ENCODE measurements at places on chromosomes 6 and 20.

GRCh38 chr6:111427341-111428116 lies 55.5 kb downstream of the REV3L start:
- DNase-seq, result peak; percentile 33

GRCh38 chr6:148578489-148578814 lies 168.4 kb upstream of the UST start:
- DNase-seq, result no peak

DNA sequence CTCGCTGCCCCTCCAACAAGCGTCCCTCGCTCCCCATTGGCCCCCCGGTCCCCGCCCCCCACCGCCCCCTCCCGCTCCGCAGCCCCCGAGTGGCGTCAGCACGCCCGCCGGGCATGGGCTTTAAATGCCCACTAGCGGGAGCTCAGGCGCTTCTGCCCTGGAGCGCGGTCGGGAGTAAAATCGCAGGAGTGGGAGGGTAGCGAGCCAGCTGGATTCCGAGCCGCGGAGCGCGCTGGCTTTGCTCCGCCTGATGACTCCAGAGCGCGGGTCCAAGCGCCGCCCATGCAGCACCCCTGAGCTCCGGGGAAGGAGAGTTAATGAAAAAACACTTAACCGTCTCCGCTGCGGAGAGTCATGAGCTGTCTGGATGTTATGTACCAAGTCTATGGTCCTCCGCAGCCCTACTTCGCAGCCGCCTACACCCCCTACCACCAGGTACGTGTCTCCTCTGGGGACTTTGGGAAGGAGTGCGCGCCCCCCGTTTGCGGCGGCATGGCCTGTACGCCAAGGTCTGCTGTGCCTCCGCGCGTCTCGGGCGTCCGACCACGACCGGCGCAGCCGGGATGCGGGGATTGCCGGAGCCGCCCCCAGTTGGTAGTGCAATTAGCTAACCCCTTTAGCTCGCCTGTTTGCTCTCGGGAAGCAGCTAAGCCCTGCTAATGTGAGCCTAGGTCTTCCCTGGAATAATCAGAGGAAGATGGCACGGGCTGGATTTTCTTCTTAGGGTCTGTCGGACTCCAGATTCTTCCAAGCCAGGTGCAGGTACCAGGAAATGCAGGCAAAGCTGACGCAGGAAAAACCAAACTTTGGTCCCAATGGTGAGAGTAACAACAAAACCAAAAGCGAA lies at the start of gene VGLL2:
Gene VGLL2 (plus strand): TSS at position 149 of the 847 bp plus-strand sequence. CDS start 206 bp downstream, at position 355.
- peak; percentile 6 for DNase-seq

DNA sequence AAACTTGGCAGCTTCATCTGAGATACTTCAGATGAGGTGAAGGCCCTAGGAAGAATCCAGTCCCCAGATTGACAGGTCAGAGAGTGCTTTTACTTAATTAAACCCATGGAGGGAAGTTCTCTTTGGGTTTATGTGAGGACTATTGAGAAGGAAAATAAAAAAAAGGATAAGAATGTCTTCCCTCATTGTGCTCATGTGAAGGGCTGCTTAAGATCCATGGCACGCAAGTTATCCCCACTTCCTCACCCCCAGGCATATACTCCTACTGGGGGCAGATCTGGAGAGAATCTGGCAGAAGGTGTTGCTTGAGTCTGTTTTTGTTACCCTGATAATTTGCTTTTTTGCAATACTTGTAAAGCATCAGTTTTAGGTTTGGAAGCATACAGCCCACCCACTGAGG lies 322.9 kb upstream of the TFAP2D start:
- no peak for DNase-seq

- DNase-seq, result no peak
Measured at GRCh38 chr20:58808271-58809046, 42.2 kb downstream of the GNAS-AS1 start.

- DNase-seq, result no peak
Measured at GRCh38 chr20:5397393-5397792, 80.6 kb upstream of the PROKR2 start.

DNA sequence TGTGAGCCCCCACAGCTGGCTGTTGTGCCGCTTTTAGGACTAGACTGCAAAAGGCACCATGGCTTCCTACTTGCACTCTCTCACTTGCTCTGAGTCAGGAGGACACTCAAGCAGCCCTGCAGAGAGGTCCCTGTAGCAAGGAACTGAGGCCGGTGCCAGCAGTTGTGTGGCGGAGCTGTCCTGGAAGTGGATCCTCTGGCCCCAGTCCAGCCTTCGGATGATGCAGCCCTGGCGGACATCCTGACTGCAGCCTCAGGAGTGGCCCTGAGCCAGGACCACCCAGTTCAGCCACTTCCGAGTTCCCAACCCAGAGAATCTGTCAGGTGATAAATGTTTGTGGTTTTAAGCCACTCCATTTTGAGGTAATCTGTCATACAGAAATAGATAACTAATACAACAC lies 17.5 kb downstream of the CTCFL start:
- no peak for DNase-seq

- no peak for DNase-seq
Measured at GRCh38 chr6:49225471-49225870, 237.6 kb downstream of the MMUT start.

DNA sequence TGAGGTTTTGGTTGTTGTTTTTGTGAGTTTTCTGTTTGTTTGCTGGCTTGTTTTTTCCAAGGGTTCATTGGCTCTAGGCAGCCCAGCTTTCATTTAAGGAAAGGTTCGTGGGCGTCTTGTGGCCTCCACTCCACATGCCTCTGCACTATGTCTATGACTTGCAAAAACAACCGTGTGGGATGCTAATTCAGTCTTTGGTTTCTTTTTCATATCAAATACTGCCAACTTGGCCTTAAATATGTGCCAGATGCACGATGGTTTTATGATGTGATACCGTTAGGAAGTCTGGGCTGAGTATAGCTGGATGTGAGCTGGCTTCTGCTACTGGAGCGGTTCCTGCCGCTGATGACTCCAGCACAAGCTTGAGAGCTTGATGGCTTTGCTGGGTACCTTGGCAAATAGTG lies 96.3 kb downstream of the BMP2 start:
- no peak for DNase-seq

DNA sequence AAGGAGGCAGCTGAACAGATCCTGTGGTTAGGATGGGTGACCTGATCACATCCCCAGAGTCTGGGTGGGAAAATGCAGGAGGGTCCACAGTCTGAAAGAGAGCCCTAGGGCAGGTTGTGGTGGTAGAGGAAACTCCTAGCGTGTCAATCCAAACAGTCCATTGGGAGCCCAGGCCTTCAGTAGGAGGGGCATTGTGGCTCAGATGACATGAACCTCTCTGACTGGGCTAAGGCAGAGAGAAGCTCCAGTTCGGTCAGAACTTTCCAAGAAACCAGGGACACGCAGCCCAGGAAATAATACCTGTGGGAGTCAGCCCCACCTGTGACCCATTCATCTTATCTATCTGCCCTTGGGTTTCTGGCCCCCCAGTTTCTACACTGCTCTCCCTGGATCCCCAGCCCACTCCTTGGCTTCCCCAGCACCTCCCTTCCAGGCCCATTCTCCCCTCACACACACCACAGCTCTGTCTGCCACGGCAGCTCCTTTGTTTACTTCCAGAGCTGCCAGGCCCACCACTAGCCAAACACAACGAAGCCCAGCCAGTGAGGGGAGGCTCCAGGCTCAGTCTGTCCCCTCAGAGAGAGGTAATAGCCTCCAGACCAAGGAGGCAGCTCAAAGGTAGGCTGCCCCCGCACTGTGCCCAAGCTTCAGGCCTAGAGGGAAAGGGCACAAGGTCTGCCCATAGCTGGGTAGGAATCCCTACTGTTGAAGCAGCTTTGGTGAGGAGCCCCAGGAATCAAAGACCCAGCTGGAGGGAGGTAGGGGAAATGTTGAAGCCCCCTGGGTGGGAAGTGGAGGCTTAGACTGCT lies 6.2 kb downstream of the GDF5 start:
- no peak for DNase-seq

DNA sequence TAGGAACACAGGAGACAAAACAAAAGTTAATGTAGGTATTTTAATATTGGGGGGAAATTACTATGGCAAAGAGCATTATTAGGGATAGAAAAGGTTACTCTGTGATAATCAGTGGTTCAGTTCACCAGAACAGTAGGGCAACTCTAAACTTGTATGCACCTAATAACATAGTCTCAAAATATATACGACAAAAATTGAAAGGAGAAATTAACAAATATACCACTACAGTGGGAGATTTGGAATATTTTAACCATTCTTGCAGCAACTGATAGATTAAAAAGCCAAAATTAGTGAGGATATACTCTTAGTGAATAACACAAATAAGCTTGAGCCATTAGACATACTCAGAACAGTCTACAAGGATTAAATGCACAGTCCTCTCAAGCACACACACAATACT lies 11.0 kb downstream of the ARMC12 start:
- no peak for DNase-seq

DNA sequence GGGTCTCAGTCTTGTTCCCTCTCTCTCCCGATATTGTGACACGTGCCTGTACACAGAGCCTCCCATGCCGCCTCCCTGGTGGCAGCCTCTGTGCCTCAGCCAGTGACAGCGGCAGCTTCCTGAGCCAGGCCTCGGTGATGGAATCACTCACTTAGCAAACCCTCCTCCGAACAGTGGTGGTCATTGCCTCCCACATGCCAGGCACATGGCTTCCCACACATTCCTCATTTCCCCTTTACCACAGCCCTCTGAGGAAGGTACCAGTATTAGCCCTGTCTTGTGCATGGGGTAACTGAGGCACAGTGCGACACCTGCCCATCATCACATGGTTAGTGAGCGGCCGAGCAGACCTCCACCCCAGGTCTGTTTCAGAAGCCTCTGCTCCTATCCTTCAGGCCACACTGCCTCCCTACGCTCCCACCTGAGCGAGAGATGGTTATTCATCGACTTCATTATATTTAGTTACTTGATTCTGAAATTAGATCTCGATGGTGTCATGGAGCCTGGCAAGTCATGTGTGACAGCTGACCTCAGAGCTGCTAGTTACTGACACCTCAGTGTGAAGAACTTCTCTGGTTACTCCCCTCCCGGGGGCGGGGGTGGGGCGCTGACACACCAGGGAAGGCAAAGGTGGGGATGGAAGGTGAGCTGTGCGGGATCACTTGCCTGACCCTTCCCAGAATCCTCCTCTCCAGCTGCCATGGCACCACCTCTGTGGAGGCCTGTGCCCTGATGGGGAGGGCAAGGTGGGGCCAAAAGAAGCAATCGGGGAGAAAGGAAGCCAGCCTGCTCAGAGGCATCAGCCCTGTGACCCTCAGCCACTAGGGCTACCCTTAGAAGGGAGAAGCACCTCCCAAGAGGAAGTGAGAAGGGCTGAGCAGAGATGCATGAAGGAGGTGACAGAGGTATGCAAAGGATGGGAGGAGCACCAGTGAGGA lies 17.9 kb downstream of the MDGA1 start:
- DNase-seq, result no peak

DNA sequence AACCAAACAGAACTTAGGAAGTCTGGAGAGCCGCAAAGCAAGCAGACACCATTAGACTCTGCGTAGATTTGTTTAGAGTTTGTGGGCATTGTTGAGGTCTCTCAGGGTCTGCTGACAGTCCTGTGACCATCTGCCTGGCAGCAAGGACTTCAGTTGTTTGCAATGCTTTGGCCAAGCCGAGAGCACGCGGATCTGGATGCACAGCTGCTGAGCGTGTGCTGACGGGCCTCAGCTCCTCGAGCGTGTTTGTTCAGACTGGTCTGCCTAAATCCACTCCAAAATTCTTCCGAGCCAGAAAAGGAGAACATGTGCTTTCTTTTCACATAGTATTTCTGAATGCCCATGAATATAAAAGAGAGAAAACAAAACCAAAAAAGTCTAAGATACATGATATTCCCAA lies 159.0 kb downstream of the ZNF217 start:
- no peak for DNase-seq

DNA sequence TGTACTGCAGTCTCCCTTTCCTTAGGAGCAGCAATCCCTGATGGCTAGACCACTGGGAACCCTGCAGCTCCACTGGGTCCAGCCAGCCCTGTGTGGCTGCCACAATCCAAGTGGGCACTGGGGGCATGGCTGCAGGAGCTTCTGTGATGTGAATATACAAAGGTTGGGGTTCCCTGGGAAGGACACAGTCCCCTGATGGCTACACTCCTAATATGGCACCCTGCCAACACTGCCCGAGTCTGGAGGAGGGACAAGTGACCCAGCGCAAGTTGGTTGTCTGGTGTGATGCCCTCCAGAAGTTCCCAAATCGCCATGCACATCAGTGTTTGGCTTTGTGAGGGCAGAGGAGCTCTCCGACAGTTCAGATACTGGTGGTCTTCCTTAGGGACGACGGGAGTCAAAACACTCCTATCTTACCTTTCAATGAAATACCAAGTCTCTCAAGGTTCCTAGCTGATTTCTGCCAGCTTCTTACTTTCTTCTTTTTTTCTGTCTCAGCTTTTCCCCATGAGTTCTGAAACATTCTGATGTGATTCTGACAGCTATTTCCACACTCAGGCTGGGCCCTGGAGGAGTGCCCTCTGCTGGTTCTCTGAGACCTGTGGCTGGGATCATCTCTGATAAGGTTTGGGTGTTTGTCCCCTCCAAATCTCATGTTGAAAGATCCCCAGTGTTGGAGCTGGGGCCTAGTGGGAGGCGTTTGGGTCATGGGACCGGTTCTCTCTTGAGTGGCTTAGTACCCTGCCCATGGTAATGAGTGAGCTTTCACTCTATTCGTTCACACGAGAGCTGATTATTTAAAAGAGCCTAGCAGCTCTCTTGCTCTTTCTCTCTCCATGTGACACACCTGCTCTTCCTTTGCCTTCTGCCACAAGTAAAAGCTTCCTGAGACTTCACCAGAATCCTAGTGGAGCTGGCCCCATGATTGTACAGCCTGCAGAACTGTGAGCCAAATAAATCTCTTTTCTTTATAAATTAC lies 15.5 kb upstream of the ZFP57 start:
- no peak for DNase-seq

DNA sequence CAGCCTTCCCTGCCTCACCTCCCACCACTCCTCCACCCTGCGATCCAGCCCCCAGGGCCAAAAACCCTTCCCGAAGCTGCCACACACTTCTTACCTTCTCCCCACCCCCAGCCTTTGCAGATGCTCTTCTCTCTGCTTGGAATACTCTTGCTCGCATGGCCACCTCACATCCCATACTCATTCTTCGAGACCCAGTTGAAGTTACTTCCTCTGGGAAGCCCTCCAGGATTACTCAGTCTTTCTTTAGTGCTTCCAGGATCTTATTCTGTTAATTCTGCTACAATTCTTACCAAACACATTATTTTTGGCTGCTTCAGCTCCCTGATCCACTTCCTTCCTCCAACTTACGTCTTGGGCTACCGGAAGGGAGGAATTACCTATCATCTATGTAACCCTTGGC lies 54.3 kb downstream of the CD40 start:
- DNase-seq, result no peak

DNA sequence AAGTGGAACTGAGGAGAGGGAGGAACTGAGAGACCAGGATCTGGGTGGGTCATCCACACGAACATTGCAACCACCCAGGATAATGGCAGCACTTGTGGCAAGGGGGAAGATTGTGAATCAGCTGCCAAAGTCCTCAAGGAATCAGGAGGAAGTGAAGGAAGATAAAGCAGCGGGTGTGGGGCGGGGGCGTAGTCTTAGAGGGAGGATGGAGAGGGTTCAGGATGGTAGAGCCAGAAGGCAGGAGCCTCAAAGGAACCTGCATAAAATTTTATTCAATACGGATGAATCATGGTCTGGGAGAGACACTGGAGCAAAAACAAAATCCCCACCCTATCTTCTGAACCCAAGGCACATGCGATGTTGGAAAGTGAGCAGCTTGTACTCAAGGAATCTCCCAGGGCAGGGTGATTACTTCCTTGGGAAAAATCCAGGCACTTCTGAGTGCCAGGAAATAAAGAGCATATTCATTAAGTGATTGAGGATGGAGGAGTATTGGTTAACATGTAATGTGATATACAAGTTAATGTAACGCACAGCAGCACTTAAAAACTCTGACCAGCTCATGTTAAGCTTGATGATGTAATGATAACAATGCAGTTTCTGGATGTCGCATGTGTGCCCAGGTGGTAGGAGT lies 82.0 kb upstream of the B3GAT2 start:
- DNase-seq, result no peak
